GM12878 (cell line): ENCODE measurements at places on chromosomes 2 and 18.
A peak's percentile ranks its signal among the peaks of the same experiment; 100 is the strongest.

- no peak for DNase-seq
These were observed 55.9 kb downstream of the RAB31 start for GRCh38 chr18:9764011-9764481.

GRCh38 chr2:149145314-149146295 is 107.1 kb downstream of the LYPD6B start:
- no peak for DNase-seq

DNA sequence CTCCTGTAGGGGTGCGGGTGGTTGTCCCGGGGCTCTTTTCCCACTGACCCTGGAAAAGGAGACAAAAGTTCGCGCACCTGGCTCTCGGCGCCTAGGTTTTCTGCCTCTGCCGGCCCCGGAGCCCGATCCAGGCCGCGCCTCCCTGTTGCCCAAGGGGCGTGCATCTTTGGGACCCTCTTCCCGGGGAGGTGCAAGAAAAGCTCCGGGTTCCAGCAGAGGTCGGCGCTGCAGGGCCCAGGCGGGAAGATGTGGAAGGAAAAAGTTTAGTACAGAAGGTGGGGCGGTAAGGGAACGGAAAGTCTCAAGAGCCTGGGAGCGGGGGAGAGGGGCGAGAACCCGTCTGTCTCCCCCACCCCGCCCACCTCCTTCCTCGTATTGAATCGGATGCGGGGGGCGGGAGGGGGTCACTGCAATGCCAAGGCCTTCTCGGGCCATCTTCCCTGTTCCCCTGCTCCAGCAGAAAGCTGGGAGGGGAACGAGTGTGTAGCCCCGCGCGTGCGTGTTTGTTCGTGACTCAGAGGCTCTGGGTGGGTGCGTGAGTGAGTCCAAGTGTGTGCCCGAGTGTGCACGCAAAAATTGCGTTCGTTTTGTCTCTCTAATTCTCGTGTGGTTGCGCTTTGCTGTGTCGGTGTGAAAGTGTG is 6.3 kb upstream of the EN1 start:
- DNase-seq, result no peak

DNA sequence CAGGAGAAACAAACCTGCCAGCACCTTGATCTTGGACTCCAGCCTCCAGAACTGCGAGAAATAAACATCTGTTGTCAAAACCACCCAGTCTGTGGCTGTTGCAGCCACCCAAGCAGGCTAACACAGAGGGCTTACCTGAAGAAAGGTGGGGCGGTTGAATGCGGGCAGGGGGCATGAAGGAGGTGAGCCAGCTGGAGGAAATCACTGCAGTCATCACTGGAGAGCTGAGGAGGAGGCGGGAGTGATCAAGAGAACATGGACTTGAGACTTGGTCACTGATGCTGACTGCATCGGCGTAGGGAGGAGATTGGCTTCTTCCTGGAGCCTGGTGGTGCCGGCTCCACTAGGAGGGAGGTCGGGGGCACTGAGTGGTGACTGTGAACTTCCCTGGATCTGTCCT is 14.6 kb upstream of the ARMC9 start:
- no peak for DNase-seq

- DNase-seq, result no peak
These were observed 36.4 kb downstream of the ALPK2 start for GRCh38 chr18:58592223-58593214.

DNA sequence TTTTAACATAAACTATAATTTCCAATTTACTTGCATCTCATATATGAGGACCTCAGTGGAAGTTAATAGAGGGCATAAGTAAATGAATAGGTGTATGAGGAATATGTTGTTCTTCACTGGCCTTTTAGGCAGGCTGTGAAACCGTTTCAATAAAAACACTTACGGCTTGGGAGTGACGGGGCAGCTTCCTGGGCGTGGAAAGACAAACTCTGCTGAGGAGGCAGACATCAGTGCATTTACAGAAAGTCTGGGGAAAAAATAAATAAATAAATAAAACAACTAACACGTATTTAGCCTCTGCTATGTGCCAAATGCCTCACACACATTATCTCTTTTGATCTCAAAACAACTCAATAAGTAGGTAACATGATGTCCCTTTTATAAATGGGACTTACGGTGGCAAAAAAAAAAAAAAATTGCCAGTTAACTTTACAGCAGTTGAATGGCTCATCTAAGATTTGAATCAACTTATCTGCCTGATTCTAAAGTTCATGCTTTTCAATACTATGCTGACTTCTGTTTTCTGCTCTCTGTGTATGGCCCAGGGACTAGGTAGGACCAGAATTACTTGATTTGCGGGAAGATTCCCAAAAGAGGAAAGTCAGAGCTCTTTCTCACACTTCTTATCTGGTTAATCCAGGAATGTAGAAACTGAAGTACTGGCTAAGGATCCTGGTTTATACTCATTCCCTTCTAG is 77.5 kb upstream of the LRATD1 start:
- no peak for DNase-seq

- no peak for DNase-seq
These were observed 61.9 kb upstream of the SPP2 start for GRCh38 chr2:233988581-233988980.

GRCh38 chr2:206530727-206531126 is 87.4 kb downstream of the ADAM23 start:
- no peak for DNase-seq

GRCh38 chr2:177187631-177188312 is 24.8 kb upstream of the HNRNPA3 start:
- no peak for DNase-seq

DNA sequence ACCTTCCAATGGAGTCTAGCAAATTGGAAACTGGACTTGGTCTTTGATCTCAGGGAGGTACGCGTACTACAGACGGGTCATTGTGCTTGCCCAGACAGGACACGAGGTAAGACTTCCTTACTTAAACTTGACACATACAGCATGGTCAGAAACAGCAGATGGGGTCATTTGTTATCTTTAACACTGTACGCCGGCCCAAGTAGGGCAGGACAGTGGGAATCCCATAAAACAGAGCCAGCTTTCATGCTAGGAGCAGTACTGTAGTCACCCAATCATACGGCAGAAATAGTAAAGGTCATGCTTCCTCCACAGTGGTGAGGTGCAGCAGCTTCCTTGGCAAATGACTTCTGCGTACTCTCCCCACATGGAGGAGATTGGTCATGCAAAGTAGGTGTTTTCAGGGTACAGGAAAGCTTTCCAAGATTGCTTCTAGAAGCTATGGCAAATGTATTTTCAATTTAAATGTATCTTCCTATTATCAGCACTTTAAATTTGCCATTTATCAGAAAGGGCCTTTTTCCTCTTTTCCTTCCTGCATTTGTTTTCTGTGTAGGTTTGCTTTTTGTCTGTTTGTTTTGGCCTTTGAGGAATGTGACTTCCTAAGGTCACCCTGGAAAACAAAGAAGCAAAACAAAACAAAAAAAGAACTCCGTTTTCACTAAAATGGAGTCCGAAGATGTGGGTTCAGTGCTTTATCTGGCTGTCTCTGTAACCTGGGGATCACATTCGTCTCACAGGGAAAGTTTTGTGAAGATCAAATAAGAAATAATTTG is 74.0 kb upstream of the DSG1 start:
- no peak for DNase-seq

GRCh38 chr2:120631236-120631635 is 104.4 kb upstream of the GLI2 start:
- no peak for DNase-seq

GRCh38 chr2:153871231-153872221 is at the start of gene GALNT13:
GALNT13 (plus strand) TSS chr2:153871922.
- no peak for DNase-seq

DNA sequence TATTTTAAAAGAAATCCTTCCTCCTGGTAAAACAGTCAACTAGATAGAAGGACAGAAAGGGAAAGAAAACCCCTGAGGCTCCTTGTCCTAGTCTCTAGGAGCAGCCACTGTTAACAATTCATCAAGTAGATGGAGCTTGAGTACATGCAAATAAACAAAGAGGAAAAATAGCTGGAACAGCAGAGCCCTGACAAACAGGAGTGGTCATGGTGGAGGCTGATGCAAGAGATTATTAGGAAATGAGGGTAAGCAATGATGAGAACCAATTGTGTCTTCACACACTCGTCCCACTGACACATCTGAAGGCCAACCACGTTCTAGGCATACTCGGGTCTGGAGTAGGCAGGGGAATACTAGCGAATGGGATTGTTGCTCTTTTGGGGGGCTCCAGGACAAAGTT is 9.2 kb downstream of the DLGAP1 start:
- DNase-seq, result no peak

DNA sequence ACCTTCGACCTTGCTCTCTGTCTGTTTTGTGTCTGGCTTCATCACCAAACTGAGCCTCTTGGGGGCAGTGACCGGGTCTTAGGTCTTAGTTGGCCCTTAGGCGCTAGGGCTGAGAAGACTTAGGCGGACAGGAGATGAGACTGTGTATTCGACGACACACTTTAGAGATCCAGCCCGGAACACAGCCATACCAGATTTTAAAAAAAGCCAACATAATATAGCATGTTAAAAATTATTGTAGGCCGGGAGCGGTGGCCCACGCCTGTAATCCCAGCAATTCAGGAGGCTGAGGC is 9.5 kb upstream of the PROC start:
- no peak for DNase-seq

- DNase-seq, result no peak
These were observed 9.7 kb downstream of the WNT10A start for GRCh38 chr2:218890369-218890768.

GRCh38 chr18:23133860-23134779 is 1.2 kb upstream of the CABLES1 start:
- peak; percentile 59 for DNase-seq

DNA sequence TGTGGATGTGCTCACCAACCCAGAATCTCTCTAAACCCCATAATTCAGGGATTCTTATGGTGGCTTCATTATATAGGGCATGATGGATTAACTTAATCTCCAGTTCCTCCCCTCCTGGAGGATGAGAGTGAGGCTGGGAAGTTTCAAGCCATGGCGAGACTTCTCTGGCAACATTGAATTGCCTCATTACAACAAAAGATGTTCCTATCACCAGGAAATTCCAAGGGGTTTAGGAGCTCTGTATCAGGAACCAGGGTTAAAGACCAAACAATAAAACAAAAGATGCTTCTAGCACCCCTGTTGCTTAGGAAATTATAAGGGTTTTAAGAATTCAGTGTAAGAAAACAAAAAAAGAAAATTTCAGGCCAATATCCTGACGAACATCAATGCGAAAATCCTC is 100.1 kb downstream of the NAB1 start:
- DNase-seq, result no peak

DNA sequence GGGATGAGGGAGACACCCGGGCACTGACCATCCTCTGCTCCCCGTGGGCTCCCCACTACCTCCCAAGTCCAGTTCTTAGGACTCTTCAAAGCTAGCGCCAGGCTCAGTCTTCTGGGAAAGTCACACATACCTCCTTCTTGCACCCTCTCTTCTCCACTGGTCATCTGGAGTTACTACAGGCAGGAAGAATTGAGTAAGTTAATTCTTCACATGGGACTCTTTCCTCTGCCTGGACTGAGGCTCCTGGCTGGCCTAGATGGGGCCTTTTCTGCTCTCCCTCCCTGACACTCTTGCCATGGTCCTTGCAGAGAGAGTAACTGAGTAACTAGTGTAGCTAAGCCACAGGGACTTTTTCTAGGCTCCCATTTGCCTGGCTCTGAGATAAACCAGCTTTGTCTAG is 96.5 kb upstream of the CELF4 start:
- DNase-seq, result no peak

DNA sequence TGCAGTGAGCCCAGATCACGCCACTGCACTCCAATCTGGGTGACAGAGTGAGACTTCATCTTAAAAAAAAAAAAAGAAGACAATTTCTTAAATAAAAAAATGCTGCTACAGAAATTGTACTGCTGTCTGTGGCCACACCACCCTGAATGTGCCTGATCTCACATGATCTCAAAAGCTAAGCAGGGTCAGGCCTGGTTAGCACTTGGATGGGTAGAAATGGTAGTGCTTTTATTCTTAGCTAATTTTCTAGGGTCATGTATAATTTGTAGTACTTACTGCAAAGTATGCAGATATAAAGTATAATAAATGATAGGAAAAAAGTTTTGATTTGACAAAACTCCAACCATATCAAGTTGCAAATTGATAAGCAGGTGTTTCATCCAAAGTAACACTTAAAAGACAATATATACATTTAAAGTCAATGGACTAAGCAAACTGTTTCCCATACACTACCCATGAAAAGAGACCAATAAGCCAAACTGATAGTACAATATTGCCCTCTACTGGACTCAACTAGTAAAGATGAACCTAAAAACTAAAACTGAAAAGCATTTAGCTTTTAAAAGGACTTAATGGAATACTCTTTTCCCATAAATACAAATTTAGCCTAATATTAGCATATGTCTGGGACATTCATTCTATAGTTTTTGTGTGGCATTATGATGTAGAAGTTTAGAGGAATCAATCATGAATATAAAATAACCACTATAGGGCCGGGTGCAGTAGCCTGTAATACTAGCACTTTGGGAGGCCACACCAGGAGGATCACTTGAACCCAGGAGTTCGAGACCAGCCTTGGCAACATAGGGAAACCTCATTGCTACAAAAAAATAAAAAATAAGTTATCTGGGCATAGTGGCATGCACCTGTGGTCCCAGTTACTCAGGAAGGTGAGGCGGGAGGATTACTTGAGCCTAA is 18.6 kb upstream of the PEX13 start:
- DNase-seq, result no peak

DNA sequence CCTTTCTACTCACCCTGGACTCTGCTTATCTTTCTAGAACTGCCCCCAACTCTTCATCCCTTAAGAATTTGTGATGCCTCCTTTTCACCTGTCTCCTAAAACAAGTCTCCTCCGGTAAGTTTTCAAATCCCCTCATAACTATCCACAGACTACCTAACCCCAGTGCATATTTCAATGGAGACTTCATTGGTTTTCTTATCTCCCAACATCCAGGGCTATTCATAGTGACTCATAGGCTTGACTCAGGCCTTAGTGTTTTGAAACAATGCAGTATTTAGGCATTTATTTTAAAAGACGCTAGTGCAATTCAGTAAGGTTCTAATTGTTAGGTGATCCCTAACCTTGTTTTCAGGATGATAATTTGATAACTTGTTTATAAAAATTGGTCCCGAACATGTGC is 399.2 kb downstream of the CPS1 start:
- DNase-seq, result no peak
